Renal cortical epithelial cell (primary cell): ENCODE measurements at places on chromosomes 6 and 20. TPM values are rescaled to one million over a fixed set of nuclear protein-coding genes. Genes with fewer than 3 reads are reported as not detected.

DNA sequence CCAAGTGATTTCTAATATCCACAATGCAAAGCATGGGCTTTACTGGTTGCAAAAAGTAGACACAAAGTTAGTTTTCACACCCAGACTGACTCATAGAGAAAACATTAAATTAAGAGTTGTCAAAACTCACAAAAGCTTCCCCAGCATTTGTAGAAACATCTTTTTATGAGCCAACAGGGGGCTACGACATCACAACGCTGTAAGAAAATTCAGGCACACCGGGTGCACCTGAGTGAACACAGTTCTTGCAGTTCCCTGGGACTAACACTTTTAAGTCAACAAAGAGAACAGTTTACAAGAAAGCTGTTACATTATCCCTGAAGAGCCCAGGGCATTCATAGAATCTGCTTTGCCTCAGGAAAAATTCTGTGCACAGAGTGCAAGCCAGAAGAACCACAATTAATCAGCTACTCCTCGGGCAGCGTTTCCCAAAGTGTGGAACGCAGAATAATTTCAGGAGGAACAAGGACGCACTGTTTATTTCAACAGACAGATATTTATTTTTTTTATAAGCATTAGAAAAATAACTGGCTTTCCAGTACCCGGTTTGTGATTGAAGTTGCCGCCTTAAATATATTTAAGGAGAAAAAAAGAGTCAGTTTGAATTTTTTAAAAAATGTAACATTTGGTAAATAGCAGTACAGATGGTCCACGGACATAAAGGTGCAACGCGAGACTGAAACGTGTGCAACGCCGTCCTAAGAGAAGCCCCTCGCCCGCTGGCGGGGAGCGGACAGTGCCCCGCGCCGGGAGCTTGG, 1.2 kb downstream of the NCOA5 start:
- DNase-seq, result peak; percentile 57

DLL1 gene
- 0.15 and 2.1 TPM in 2 replicates for total RNA-seq

DNA sequence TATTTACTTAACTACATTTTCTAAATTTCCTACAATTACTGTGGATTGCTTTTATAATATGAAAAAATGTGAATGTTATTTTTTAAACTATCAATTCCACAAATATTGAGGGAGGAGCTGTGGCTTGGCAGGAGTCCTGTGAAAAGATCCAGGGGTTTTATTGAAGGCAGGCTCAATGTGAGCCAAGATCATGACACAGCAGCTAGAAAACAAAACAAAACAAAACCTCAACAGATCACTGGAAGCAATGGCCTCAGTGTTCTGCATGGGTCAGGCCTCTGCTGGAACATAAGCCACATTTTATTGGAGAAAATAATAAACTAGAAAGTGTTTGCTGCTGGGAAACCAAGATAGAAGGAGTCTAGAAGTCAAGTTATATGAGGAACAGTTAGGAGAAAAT, 19.4 kb upstream of the RCAN2 start:
- peak; percentile 44 for DNase-seq

DNA sequence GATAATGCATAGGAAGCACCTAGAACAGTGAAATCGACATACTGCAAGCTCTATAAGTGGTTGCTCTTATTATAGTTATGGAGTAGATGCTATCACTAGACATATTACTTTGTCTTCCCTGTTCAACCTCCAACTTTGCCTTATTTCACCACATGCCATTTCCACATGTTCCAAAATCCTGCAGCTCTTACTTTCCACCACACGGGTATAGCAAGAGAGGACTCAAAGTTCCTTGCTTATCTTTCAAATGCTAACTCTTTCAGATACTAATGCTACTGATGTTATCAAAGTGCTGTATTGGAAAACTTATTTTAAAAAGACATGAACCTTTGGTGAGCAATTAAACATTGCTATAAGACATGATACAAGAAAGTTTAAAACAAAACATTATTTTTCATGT, 1130.1 kb downstream of the HACE1 start:
- no peak for DNase-seq

DNA sequence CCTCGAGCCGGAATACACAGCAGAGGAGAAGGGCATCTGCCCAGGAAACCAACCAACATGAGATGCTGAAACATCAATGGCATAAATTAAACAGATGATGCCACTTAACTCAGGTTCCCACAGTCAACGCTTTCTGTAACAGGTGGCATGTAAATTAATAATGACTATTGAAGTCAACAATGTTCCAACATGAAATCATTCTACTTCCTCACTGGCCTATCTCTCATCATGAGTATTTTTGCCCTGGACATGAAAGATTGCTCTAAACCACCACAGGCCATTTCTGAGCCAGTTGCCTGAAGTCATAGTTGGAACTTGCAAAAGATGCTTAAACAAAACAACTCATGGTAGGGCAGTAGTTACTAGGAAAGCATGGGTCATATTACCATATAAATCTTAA, 397.9 kb upstream of the JARID2 start:
- no peak for DNase-seq

- DNase-seq, result no peak
Measured at GRCh38 chr6:134703206-134703605, 246.7 kb downstream of the ALDH8A1 start.

THBS2 gene
- total RNA-seq, result 6.5 and 23.6 TPM in 2 replicates

DNA sequence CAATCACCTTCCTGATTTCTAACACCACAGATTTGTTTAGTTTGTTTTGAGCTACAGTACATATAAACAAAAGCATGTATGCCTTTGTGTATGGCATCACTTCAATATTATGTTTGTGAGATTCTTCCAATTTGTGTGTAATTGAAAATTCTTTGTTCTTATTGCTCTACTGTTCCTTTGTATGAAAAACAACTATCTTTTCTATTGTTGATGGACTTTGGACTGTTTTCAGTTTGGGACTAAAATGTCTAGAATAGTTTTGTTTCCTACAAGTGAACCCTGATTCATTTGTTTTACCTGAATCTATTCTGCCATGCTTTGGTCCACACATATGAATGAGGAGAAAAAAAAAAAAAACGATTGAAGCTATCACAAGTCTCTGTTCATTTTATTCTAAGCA, 21.2 kb upstream of the ZNF184 start:
- no peak for DNase-seq

ZNF292 gene
- total RNA-seq, result 40.6 and 56.3 TPM in 2 replicates

CEP162 gene
- 5.6 and 20.2 TPM in 2 replicates for total RNA-seq

DNA sequence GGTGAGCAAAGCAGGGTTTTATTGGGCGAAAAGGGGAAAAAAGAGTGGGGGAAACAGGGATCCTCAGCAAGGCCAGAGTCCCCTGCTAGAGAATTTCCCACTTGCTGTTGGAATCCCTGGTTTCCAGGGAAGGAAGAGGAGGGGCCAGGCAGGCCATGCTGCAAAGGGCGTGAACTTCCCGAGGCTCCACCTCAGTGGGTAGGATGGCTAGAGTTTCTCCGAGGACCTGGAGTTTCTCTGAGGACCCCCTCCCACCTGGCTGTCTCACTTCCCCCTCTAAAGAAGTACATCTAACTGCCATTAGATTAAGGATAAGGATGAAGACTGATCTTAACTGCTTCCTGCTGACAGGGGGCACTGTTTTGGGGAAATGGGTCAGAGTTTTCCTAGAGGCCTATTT, 1239.3 kb upstream of the GJE1 start:
- DNase-seq, result no peak

- DNase-seq, result no peak
Measured at GRCh38 chr20:53871541-53871940, 198.9 kb downstream of the BCAS1 start.

OGFR gene
- 35.3 and 45.8 TPM in 2 replicates for total RNA-seq
